ENCODE measurements at places on chromosomes 2 and 18.

DNA sequence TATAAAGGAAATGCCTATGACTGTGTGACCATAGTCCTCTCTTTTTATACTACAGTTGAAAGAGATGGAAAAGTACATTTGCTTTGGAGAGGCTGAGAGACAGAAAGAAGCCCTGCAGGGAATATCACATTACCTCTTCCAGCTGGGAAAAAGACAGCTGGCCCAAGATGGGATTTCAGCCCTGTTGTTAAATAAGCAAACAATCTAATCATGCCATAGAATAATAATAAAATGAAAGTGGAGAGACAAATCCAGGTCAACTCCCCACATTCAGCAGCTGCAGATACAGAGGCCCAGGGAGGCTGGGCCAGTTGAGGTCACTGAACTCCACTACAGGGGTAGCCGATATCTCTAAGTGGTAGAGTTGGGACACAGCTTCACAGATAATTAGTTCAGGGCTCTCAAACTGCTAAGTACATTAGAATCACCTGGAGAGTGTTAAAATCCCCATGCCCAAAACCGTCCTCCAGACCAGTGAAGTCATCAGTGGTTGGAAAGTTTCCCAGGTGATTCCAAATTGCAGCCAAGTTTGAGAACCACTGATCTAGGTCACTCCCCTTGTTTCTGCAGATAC, 81.9 kb downstream of the MOGAT1 start:
- peak; percentile 59 for DNase-seq

GRCh38 chr2:121335294-121336290, 50.6 kb upstream of the TFCP2L1 start:
- no peak for DNase-seq

GRCh38 chr2:220151341-220151740, 523.9 kb downstream of the SLC4A3 start:
- no peak for DNase-seq

GRCh38 chr2:155895016-155895415, 437.5 kb downstream of the NR4A2 start:
- no peak for DNase-seq

- DNase-seq = peak; percentile 47
Measured at GRCh38 chr18:46917803-46918600, 600 bp downstream of the KATNAL2 start.

DNA sequence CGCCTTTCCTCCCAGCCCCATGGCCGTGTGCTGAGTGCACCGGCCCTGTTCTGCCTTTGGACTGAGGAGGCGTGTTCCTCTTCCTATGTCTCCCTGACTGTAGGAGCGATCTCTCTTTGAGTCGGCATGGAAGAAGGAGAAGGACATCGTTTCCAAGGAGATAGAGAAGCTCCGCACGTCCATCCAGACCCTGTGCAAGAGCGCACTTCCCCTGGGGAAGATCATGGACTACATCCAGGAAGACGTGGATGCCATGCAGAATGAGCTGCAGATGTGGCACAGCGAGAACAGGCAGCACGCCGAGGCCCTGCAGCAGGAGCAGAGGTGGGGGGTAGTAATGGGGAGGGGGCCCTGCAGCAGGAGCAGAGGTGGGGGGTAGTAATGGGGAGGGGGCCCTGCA, 29.4 kb upstream of the ASB1 start:
- no peak for DNase-seq

GRCh38 chr18:70301667-70302066, 12.8 kb downstream of the SOCS6 start:
- DNase-seq = no peak

DNA sequence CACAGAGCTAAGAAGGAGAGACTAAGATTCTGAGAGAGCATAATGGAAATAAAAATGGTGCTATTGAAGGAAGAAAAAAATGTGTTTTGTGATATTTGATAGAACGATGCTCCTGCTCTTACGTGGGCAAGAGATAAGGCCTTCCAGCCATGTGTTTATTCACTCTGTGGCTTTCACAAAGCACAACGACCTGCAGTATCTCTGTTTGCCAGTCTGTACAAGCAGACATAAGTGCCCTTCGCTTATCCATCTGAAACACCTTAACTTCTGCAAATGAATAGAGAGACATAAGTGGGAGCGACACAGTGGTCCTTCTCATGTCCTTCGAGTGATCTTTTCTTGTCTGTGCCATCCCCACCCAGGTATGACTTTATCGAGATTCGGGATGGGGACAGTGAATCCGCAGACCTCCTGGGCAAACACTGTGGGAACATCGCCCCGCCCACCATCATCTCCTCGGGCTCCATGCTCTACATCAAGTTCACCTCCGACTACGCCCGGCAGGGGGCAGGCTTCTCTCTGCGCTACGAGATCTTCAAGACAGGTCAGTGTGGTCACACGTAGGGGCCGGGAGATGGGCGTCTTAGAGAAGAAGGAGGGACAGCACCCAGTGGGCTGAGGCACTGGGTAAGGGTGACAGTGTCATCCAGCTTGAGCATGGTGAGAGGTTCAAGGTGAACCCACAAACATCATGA, 33.7 kb downstream of the NRP2 start:
- DNase-seq = no peak

DNA sequence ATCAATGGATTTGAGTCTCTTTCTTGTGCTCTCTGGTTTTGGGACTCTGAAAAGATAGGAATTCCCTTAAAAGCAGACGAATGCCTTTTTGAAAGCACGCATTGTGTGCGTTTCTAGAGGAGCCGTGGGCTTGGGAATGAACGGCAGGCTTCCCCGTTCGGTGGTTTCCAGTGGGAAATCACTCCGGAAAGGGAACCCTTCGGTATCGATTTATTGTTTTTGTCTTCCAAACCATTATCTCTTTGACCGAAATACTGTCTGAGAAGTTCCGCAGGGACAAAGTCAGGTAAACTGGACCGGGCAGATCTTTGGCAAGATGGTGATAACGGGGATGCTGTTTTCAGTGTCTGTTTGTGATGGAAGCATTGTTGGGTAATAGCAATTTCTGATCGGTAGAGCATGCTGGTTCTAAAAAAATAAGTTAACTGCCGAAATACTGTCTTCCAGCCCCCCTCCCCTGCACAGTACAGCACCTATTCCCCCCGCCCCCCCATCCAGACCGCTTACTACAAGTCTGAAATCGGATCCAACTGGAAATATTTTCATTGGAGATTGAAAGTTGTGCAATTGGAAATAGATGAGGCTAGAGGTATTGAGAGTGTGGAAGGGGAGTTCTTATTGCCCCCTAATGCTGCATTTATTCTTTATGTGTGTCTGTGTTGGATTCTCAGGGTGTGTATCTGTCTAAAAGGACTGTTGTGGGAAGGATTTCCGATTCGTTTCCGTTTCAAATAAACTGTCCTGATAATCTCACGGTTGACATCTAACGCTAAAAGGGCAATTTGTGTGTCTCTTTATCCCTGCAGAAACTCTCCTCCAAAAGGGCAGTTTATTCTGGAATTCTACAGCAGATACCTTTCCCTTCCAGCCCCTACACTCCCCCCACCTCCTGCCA, 635 bp downstream of the SETBP1 start:
- no peak for DNase-seq

GRCh38 chr2:96867756-96868554, 1.9 kb downstream of the SEMA4C start:
- DNase-seq = peak; percentile 32

GRCh38 chr18:24611075-24611474, 150.6 kb downstream of the HRH4 start:
- no peak for DNase-seq

DNA sequence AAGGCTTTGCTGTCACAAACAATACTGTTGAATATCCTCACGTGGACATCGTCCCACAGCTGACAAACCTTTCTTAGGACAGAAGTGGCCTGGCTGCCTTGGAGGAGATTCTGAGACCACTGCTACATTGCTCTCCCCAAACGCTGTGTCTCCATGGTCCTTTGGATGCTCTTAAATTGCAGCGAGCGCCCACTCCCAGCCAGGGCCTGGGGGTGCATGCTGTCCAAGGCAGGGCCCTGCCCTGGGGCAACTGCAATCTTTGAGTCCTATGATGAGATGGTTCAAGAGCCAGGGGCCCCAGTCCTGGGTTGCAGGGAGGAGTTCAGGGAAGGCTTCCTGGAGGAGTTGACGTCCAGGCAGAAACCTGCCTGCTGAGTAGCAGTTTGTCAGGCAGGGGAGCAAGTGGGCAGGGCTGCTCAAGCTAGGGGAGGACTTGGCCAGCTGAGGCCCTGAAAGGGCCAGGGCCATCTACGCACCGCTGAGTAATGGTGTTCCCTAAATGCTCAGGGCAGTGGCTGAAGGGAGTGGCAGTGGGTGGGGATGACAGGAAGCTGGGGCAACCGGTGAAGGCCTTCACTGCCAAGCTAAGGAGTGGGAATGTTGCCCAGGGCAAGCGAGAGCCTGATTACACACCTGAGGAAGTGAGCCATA, 10.8 kb upstream of the SDC1 start:
- DNase-seq = no peak

GRCh38 chr2:161141033-161141432, 19.2 kb upstream of the TANK start:
- DNase-seq = no peak

GRCh38 chr18:77647472-77647871, 397.8 kb downstream of the GALR1 start:
- DNase-seq = no peak

DNA sequence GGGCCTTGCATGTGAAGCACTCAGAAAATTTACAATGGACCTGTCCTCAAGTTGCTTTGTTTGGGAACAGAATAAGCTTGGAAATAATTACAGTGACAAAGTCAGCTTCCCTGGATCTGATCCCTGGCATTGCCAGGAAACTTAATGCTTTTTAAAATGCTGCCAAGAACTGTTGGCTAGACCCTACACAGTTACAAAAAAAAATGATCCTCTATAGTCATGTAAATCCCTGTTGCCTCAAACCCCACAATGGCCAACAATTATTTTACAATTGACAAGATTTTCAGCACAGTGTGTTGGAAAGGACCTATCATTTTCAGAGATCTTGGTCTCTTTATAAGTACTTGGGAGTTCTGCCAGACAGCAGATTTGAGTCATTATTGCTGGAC, 470.4 kb upstream of the ACVR2A start:
- no peak for DNase-seq

DNA sequence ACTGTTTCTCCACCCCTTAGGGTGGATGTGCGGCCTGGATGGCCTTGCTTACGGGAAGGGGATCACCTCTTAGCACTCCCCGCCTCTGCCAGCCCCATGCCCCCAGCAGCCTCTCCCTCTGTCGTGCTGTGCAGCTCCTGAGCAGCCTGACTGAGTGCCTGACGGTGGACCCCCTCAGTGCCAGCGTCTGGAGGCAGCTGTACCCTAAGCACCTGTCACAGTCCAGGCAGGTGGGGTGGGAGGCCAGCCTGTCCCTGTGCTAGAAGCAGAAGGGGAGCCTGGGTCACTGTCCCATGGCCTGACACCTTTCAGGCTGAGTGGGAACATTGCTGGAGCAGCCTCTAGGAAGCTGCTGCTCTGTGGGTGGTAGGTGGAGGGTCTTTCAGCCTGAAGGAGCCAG, 5.2 kb downstream of the TMEM214 start:
- no peak for DNase-seq

DNA sequence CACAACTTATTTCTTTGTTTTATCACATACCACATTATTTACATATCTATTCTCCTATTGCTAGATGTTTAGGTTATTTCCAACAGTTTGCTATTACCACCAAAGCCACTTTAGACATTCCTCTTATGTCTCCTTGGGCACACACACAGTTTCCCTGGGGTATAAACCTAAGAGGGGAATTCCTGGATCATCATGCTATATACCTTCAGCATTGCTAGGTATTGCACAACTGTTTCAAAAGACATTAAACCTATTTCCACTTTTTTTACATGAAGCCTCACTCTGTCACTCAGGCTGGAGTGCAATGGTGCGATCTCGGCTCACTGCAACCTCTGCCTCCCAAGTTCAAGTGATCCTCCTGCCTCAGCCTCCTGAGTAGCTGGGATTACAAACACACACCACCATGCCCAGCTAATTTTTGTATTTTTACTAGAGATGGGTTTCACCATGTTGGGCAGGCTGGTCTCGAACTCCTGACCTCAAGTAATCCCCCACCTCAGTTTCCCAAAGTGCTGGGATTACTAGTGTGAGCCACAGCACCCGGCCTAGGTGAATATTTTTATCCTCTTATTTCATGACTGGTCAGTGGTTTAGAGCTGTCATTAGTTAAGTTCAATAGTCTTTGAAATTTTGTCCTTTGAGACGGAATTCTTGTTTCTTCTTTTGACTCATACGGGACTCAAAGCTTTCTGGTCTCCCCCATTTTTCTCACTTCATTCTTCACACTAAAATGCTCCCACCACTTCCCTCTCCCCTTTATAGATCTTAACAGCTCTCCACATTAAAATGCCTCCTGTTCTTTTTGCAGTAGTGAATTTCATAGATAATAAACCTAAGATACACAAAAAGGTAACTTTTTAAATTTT, 30.3 kb downstream of the SULT1C4 start:
- no peak for DNase-seq

- DNase-seq = no peak
Measured at GRCh38 chr18:52781113-52781512, 441.1 kb downstream of the DCC start.
